Hematopoietic multipotent progenitor cell treated with erythropoietin and hydrocortisone succinate and interleukin-3 and kit ligand, for 17 days (in vitro differentiated cells): ENCODE measurements at places on chromosomes 3 and 15.
A peak's percentile ranks its signal among the peaks of the same experiment; 100 is the strongest.

DNA sequence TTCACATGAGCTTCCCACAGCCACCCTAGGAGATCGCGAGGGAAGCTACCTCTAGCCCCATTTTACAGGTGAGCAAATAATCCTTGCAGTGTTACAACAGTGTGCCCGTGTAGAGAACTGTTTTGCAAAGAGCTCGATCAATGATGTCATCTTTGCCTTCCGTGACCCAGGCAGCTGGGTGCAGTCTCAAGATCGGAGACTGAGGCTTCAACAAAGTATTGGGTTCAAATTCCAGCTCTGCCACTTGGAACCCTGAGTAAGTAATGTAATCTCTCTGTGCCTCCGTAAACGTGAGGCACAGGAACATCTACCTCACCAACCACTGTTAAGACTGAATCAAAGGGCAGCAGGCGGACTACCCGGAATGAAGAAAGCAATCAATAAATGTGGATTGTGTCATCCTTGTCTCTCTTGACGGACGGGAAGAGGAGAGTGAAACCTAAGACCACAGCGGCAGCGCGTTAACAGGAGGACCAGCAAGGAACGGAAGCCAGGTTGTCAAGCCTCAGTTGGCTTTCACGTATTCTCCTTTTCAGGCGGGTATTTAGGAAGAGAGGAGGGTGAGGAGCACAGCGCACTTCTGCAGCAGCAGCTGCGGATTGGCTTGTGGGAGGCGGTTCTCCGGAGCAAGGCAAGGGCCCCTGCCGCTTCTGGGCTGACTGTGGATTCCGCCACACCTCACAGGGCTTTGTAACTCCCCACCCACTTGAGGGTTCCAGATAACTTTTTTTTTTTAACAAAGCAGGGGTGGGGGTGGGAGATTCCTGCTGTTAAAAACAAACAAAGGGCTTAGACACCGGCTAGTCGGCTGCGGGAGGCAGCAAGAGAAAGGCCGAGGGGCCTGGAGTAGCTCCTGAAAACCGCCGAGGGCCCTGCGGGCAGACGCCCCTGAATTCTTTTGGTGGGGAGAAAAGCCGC, 1.5 kb upstream of the SMAD3 start:
- no peak for DNase-seq

DNA sequence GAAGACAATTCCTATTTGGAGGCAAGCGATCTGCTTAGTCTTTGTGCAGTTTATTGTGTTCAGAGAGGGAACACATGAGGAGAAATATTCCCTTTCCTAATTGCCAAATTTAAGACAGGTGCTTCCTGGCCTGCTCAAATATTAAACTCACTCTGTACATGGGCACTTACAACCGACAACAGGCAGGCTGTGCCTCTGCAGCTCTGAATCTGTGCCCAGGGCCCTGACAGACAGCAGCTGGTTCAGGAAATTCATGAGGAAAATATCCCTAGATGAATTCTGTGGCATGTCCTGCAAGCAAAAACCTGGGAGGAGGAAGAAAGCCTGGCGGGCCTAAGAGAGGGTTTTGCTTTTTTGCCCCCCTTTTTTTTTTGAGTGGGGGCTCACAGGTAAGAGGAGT, 169.3 kb upstream of the TRIM42 start:
- no peak for DNase-seq

DNA sequence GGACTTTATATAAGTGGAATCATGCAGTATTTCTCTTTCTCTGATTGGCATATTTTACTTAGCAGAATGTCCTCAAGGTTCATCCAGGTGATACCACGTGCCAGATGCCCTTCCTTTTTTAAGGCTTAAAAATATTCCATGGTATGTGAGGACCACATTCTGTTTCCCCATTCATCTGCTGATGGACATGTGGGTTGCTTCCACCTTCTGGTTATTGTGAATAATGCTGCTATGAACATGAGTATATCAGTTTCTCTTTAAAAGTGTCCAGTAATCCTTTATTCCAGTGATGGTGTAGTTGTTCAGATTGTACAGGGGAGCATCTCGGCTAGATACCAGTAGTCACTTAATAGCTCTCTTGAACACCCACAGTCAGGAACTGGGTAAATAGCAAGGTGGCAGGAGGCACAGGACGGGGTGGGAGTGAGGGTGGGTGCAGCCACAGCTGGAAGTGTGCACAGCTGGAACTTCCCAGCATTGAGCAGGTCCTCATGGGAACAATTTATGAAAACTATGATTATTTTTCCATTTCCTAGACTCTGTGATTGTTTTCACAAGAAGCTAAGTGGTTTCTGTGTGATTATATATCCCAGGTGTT, 50.3 kb upstream of the ATG7 start:
- DNase-seq = no peak

GRCh38 chr3:55426486-55426885, 60.6 kb downstream of the WNT5A start:
- DNase-seq = no peak

DNA sequence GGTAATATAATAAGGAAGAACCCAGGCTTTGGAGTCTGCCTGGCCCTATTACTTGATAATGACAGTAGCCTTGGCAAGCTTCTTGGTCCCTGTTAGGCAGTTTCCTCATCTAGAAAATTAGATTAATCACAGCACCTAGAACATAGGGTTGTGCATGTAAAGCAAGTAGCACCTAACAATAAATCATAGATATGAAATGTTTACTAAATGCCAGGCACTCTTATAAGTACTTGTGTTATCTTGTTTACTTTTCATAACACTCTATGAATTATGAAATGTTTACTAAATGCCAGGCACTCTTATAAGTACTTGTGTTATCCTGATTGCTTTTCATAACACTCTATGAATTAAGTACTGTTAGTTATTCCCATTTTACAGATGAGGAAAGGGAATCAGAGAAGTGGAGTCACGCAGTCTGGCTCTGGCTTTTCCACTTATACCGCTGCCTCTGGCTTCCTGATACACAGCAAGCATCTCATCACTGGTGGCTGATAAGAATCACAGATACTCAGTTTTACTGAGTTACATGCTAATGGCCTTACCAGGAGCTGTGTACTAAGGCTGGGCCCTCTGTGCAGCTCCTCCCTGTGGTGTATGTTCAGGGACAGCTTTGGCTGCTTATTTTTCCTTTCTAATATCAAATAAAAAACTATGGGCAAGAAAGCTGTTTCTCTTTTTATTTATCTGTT, 123.4 kb downstream of the FEZF2 start:
- DNase-seq = no peak

- DNase-seq = no peak
Measured at GRCh38 chr3:31725568-31725967, 192.8 kb downstream of the STT3B start.

DNA sequence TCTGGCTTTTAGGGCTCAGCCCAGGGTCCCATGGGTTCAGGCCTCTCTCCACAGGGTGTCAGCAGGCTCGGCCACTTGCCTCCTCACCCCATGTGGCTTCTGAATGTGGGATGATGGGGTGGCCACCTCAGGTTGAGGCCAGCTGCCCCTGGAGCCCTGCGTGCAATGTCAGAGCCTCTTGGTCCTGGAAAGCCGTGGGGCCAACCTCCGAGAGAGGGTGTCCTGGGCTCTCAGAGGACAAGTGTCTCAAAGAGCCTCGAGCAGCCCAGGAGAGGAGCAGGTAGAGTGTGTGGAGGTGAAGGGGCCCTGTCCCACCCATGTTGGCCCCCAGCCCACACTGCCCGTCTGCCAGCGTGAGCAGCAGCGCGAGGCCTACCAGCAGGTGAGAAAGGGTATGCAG, 86.0 kb downstream of the PLXNA1 start:
- no peak for DNase-seq

DNA sequence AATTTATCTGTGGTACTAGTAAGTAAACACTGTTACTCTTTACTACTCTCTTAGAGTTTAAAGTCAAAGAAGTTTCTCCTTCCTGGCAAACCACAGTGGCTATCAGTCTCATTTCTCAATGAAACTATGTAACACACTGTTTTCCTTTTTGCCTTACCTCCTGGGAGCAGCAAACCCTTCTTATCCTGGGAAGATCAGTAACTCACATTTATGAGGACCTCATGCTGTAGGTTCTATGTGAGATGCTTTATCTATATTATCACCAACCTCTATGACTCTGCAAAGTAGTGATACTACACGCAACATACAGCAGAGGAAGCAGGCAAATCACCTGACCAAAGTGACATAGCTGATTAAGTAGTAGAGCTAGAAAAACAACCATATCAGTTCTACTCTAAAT, 35.3 kb downstream of the PBRM1 start:
- DNase-seq = peak; percentile 71

- peak; percentile 73 for DNase-seq
Measured at GRCh38 chr3:28317438-28318022, 31.0 kb upstream of the ZCWPW2 start.

DNA sequence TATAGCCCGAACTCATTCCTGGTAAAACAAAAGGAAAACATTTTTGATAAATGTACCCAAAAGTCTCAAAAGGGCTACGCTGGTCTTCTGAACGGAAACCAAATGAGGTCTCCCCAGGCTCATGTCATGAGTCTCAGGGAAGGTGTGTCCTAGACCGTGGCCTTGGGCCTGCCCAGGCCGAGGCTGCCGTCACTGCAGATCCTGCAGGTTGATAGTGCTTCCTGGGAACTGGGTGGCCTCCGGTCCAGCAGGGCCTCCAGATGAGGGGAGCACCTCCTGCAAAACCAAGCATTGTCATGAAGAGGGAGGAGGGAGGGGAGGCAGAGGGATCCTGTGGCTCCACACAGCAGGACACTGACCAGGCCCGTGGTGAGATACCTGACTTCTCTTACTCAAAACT, 37.5 kb downstream of the ZXDC start:
- no peak for DNase-seq

DNA sequence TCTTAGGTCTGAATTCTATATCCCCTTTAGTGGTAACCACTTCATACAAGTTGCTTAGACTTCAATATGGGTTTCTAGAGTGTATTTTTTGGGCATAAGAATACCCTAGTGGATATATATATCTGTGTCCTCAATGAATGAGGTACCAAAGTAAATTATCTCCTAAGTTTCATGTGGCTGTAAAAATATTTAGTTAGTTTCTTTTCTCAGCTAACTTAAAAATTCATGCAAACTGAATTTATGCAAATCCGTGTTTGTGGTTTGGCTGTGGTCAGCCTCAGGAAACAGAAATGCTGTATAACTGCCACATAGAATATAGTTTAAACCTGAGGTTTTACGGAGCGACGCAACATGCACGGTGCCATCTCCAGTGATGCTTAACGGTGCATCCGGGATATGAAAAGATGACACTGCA, 80.3 kb downstream of the PEX5L start:
- no peak for DNase-seq

DNA sequence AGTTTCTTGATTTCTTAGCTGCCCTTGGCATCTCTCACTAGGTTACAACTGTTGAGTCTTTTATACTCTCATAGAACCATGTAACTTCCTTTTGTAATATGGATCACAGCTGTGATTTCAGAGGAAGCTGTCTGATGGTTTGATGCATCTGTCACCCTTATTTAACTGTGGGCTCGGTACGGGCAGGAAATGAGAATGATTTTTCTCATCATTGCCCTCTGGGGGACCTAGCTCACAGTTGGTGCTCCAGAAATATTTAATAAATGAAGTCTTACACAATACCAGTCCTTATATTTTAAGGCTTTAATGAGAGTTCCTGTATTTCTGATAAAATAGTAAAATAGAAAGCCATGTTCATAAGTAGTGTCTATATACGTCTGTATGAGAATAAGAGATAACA, 151.2 kb downstream of the EBLN2 start:
- DNase-seq = no peak

DNA sequence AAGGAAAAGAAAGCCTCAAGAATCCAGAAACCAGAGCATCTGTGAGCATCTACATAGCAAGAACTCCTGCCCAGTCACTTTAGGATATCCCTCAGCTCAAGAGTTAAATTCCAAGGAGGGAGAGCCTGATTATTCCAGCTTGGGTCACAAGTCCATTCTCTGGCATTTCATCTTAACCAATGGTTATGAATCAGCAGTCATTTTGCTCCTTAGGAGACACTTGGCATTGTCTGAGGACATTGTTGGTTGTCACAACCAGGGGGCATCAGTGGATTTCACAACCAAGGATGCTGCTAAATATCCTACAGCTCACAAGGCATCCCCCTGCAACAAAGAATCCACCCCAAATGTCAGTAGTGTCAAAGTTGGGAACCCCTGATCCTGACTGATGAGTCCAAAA, 51.0 kb upstream of the LMCD1 start:
- DNase-seq = no peak

- no peak for DNase-seq
Measured at GRCh38 chr15:77456746-77457145, 36.1 kb downstream of the HMG20A start.

DNA sequence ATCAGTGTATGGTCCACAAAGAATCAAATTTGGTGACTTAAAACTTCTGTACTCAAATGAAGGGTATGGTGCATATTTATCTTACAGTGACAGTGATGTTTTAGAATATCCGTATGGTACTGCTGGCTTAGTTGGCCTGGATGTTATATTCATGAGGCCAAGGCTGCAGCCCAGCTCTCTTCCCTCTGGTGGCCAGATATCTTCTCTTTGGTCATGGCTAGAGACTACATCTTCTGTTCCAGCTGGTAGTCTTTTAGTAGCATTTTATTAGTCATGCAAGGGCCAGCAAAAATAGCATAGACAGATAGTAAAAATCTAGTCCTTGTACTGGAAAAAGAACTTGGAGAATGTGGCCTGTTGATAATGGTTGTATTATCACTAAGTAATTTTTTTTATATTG, 124.0 kb upstream of the ROPN1 start:
- DNase-seq = no peak

GRCh38 chr15:76449455-76449854, 112.9 kb downstream of the ISL2 start:
- DNase-seq = no peak

GRCh38 chr15:52144656-52145178, 32.1 kb upstream of the BCL2L10 start:
- DNase-seq = no peak

- no peak for DNase-seq
Measured at GRCh38 chr3:143525408-143525807, 322.9 kb downstream of the SLC9A9 start.

- no peak for DNase-seq
Measured at GRCh38 chr3:118907909-118908308, 126.7 kb downstream of the IGSF11 start.

DNA sequence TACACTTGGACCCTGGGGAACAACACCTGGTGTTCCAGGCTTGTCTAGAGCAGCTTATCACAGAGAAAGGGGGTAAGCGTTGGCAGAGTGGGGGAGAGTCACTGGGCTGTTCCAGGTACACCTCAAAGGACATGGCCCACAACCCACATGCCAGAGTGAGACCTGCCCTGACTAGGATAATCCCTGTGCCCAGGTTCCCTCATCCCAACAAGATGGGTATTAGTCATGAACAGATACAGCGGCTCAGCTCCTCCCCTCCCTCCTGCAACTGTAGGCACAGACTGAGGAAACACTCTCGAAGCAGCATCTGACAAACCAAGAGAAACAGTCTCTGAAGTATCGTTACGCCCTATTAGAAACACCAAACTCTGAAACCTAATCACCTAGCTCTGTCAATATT, 32.1 kb upstream of the RPS17 start:
- DNase-seq = no peak

- no peak for DNase-seq
Measured at GRCh38 chr15:67480741-67481140, 40.2 kb upstream of the C15orf61 start.
